ENCODE measurements at places on chromosomes 7 and 10.

DNA sequence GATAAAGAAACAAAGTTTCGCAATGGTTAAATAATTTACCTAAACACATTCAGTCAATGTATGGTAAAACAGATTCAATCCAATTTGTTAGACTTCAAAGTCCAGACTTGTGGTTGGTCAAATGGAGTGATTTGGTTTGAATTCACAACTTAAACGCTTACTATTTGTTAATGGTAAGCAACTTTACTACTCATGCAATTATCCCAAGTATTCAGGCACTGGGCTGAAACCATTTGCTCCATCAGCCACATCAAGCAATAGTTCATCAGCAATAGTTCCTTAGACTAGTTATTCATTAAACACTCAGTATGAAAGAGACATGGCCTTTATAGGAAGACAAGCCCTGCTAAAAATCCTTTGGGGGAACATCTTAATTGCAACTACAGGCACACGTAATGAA, 253.0 kb downstream of the AGMO start:
- no peak for DNase-seq

- DNase-seq = no peak
Observed at GRCh38 chr7:22419488-22419887, 62.5 kb upstream of the RAPGEF5 start.

GRCh38 chr7:39504963-39505362, 61.2 kb upstream of the YAE1 start:
- DNase-seq = no peak

GRCh38 chr7:129529643-129530042, 27.3 kb downstream of the SMKR1 start:
- peak; percentile 34 for DNase-seq

DNA sequence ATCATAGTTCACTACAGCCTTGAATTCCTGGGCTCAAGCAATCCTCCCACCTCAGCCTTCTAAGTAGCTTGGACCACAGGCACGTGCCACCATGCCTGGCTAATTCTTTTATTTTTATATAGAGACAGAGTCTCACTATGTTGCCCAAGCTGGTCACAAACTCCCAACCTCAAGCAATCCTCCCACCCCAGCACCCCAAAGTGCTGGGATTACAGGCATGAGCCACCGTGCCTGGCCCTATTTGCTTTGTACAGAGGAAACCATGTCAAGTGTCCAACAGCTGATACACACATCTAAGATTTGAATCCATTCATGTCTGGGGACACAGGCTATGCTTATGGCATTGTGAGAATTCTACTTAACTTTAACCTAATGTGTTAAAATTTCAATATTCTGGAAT, 29.9 kb upstream of the MPP7 start:
- DNase-seq = no peak

GRCh38 chr10:106535304-106535953, 629.1 kb downstream of the SORCS1 start:
- no peak for DNase-seq

DNA sequence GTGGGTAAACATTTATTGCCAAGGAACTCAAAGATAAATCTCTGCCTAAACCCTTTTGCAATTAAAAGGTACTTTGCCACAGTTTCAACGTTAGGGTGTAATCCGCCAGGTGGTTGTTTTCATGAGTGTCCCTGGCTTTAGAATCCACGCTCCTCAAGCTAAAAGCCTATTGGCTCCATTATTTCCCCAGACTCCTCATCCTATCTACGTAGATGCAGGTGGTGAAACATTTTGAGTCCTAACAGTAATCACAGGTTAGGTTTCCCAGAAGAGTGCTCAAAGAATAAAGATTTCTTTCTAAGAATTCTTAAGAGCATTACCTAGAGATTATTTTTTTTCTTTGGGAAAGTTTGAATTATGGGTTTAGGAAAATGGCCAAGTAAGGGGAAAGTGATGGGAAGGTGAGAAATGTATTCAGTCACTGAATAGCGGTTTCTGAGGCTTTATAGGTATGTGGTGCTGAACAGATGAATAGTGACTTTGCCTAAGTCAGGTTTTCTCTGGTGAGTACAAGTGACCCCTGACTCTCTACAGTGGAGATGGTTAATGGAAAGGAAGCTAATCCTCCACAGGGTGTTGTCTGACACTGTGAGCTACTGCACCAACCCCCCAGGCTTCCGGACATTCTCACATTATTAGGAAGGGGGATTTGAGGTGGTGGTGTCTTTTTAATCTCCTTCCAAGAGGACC, 60.2 kb downstream of the NRP1 start:
- no peak for DNase-seq

GRCh38 chr10:125591886-125592285, 91.1 kb downstream of the TEX36 start:
- no peak for DNase-seq

- peak; percentile 47 for DNase-seq
Observed at GRCh38 chr10:79230328-79230830, 116.9 kb upstream of the PPIF start.

DNA sequence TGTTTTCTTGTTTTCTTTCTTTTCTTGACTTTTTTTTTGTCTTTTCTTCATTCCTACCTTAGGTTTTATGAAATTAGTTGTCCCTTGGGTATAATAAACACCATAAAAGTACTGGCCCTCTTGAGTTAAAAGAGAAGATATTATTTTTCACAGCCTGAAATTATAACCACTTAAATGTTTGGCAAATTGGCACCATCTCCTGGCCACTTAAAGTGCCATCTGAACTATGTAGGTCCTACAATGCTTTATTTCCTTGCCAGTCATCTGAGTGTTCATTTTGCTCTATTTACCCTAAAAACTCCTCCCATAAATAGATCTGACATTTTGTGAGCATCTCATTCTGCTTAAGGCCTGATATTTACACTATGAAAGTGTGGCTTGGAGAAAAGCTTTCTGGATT, 98.9 kb upstream of the PRKCQ start:
- no peak for DNase-seq

DNA sequence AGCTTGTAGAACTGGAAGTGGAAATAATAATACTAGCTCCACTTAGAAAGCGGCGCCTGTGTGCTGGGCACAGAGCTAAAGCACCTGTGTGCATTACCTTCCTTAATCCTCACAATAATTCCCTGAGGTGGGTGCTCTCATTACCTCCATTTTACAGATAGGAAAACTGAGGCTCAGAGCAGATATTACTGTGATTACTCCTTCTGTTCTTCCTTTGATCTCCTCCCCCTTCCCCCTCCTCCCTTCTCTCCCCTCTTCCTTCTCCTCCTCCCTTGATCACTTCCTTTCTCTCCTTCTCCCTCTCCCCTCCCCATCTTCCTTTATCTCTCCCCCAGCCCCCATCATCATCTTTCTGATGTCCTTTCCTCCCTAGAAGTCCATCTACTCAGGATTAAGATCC, 55.0 kb downstream of the C10orf105 start:
- no peak for DNase-seq

Data from NB4 (cell line).